Right forelimb (tissue), 1 donor: ENCODE measurements at places on chromosomes 11 and 22.

DNA sequence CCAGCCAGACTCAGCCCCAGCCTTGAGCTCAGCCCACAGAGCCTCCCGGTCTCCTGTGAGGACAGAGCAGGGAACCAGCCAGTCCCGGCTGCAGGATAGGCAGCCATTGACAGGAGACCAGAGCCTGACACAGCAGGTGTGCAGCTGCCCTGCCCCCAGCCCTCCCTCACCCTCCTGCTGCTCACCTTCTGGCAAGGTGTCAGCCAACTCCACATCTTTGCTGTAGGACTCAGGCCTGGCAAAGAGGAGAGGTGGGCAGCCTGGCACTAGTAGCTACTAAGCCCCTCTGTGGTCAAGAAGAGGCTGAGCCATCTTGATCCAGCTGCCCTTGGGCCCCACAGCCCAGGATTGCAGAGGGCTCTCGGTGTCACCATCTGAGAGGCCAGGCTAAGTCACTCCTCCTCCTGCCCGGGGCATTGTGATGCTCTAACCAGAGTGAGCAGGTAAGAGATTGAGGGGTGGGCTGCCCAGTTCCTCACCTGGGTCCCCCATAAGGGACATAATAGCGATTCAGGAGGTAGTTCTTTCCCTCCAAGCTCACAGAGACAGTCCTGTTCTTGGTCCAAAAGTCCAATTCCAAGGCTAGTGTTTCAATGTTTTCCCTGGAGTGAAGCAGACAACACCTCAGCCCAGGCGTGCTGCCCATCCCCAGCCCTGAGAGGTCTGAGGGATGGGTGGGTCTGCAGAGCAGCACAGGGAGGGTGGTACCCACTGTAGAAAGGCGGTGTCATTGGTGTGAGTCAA, 18.6 kb downstream of the TREH start:
- no peak for DNase-seq

DNA sequence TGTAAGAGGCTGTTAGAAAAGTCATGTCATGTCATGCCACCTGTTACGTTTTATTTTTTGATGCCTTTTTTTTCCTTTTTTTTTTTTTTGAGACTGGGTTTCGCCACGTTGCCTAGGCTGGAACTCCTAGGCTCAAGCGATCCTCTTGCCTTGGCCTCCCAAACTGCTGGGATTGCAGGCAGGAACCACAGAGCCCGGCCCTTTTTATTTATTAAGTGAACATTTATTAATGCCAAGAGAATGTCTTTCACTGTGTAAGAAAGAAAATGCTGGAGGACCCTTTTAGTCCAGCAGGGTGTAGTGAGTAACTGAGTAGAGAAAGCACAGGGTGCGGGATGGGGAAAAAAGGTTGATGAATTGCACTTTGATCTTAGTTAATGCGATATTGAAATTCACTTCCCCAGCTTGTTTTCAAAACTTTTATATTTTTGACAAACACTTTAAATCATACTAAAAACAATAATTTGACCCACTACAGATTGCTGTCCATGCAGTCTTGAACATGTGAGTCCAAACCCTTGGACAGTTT, 2.3 kb upstream of the XBP1 start:
- DNase-seq: no peak

DNA sequence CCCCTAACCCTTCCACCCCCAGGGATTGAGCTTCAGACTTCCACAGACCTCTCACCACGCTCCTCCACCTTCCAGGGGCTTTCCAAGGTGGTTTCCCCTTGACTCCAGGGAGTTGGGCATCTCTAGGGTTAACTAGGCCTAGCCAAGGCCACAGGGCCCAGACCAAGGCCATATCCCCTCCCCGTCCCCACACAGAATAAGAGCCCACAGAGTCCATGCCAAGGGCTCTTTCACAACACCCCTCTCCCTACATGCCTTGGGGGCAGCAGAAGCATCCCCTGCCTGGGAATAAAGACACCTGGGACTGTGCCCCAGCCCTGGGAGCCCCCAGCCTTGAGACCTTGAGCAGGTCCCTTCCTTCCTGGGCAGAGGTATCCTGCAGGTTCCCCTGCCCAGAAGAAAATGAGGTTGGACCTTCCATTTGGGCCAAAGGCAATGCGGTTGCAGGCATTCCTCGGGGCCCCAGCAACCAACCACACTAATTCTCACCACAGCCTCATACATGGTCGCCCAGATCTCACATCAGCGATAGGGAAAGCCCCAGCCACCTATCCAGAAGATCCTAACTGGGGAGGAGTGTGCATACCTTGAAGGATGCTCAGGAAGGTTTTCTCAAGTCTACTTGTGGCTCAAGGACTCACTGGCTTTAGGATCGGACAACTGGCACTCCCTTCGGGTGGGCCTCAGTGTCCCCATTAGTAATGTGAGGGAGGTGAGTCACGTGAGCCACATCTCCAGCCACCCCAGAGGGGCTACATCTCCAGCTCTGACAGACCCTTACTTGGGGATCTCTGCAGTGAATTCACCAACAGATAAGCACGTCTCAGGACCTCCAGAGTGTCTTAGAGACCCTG, 1.7 kb downstream of the GDPD5 start:
- no peak for DNase-seq

GRCh38 chr11:69922015-69922595, 102.9 kb upstream of the FGF3 start:
- peak; percentile 38 for DNase-seq

- no peak for DNase-seq
These were observed 19.5 kb downstream of the YPEL4 start for GRCh38 chr11:57630171-57630570.

GRCh38 chr11:57815877-57816276, 54.3 kb downstream of the CTNND1 start:
- no peak for DNase-seq

DNA sequence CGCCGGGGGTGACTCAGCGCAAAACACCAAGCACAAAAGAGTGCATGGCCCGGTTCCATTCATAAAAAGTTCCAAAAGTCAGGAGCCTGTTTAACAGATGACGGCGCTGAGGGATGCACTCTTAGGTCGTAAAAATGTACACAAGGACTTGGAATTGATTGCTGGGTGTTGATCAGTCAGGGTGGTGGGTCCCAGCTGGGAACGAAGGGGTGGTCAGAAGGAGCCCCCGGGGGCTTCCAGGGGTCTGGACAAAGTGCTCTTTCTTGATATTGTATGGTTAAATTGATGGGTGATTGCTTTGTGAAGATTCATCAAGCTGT, 20.7 kb downstream of the IFITM10 start:
- DNase-seq: no peak

DNA sequence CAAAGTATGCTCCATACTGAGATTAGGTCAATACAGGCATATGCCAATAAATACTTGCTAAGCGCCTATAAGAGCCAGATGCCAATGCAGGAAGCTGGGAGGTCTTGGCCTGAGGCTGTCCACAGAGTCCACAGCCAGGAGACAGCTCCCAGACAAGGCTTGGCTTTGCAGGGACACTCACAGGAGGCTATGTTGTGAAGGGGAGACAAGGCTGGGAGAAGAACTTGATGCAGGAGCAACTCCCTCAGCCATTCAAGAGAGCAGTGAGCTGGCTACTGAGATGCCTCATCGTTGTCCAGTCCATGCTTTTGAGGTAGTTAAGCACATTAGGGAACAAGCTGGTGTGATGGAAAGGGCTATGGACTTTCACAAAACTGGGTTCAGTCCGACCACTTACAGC, 891.5 kb downstream of the TBC1D22A start:
- no peak for DNase-seq

DNA sequence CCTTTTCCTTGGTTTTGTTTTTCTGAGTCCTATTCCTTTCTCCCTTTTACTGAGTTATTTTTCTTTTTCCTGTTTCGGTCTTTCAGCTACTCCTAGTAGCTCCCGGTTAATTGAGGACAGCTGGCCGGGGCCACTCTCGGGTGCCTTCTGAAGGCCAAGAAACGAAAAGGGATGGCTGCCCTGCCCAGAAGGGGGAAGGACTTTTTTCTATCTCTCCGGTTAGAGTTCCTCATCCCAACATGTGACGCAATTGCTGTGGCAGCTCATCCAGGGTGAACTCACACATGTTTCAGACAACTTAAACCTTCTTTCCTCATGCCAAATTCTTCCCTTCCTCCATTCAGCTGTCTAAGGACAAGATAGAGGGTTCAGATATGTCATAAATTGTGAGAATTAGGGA, 83.6 kb downstream of the PIWIL4 start:
- DNase-seq: no peak

- peak; percentile 2 for DNase-seq
These were observed 84.8 kb downstream of the RTL6 start for GRCh38 chr22:44413211-44413610.

GRCh38 chr22:22431271-22432220, 77.0 kb downstream of the ZNF280B start:
- DNase-seq: peak; percentile 60

DNA sequence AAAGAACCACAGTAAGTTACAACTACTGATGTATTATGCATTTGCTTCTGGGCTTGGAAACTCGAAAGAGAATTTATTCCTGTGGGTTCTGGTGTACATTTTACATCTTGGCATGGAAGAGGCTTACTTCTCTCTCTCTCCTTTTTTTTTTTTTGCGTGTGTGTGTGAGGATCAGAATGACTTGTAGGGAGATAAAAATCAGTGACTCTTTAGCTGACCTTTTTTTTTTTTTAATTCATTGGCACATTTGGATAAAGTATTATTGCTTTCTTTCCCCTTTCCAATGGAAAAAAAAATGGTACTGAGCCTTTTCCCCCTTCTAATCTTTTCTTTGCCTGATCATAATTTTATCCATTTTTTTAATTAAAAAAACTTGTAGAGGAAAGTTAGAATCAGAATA, 43.5 kb downstream of the EXT2 start:
- no peak for DNase-seq

- no peak for DNase-seq
These were observed 29.9 kb downstream of the FAM181B start for GRCh38 chr11:82703796-82704195.

DNA sequence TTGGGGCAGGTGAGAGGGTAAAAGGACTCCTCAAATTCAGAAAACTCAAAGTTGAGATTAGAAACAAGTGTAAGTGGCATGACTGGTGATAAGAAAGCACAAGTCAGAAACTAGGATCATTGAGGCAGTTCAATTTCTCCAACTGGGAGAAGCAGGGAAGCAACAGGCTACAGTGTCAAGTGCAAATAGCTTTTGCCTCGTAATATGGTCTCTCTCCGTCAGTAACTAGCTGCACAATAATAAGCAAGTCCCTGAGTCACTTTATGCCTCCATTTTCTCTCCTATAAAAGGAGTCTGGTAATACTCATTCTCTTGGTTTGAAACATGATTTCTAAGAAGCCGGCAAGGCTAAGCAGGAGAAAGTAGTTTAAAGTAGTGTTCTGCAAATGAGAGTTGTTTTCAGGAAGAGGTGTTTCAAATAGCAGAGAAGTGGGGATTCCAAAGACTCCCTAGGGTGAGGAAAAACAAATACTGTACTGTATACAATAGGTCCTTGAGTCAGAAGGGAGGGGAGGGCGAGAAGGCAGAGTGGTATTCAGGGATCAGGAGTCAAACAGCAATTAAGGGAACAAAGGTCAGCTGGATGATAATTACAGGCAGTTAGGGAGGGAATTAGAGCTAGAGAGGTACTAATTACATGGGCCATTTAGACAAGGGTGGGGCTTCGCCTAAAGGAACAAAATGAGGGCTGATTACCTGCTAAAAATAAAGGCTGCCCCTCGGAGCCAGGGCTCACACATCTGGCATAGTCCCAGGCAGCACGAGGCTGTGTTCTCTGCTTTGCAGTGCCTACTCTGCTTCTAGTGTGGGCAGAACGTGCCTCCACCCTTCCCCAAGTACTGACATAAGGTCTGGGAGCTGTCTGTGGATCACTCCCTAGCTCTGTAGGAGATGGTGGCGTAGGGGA, 96.0 kb upstream of the BDNF start:
- DNase-seq: no peak
